ENCODE measurements at places on chromosomes 6 and 20. TPM values are rescaled to one million over a fixed set of nuclear protein-coding genes. Genes with fewer than 3 reads are reported as not detected.

DNA sequence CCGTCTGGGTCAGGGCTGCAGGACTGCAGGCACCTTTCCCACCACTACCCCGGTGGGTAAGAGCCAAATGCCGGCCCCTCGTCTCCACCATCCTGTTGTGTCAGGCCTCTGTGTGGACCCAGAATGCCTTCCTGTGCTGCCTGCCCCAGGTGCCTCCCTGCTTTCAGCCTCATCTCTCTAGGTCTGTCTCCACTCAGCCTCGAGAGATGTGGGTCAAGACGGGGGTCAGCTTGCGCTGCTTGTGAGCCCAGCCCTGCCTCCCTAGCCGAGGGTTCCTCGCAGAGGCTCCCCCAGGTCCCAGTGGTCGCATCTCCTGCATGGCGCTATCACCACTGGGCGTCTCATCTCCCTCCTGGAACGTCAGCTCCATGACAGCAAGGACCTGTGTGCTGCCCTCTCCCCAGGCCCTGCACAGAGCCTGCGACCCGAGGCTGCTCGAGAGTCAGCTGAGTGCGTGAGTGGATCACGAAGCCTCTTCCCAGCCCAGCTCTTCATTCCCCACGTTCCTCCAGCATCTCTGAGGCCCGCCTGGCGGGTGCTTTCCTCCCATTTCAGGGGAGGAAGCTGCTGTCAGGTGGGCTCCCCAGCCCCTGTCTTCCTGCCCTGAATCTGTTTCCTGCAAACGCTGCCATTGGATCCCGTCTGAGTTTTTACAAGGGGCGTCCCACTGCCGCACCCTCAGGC is 38.7 kb upstream of the ZBP1 start:
- DNase-seq, result no peak

DNA sequence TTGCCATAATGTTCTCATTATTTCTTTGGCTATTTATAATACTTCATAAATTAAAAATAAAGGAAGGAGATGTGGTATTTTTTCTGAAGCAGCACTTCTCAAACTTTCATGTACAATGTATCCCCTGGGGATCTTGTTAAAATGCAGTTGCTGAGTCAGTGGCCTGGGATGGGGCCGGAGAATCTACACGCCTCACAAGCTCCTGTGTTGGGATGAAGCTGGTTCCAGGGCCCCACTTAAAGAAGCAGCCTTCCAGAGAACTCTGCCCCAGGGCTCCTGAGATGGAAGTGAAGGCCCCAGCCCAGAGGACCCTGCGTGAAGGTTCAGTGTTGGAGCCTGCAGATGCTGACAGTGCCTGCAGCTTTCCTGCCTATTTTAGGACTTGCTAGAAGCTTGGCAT is 40.1 kb upstream of the SLC23A2 start:
- no peak for DNase-seq

TAAR2 gene
- not detected for total RNA-seq

PBOV1 gene
- not detected for total RNA-seq

DNA sequence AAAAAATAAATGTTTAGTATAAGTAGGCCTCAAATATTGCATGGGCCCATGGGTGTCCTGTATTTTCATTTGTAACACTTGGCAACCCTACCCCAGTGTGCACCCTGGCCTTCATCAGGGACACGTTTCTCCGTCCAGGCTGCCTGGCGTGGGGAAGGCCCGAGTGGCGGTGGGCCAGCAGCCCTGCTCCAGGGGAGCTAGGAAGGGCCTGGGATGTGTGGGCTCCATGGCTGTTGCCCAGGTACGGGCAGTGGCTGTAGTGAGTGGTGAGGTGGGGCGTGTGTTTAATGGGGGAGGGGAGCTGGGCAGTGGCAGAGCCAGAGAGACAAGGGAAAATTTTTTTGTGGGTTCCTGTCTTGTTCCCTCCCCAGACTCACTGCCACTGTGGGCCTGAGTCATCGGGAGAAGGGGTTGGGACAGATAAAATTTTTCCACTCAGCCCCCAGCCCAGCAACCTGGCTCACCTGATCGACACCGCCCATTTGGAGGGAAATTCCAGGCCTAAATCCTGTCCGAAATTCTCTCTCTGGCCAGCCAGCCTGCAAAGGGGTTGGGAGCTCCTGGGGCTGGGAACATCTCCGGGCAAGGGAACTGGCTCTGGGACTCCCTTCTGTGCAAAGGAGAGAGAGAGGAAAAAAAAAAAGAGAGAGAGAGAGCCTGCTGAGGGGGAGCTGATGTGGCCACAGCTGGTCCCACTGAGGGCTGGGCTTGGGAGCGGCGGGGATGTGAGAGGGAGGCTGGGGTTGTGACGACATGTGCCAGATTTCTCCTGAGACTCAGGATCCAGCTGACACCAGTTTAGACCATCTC is 32.5 kb upstream of the VEGFA start:
- DNase-seq, result peak; percentile 83

- no peak for DNase-seq
Measured at GRCh38 chr6:146111881-146112450, 83.1 kb downstream of the GRM1 start.

GLP1R gene
- total RNA-seq, result 9.4 TPM

GRCh38 chr6:70686548-70687133 is 19.0 kb downstream of the SMAP1 start:
- DNase-seq, result no peak

DNA sequence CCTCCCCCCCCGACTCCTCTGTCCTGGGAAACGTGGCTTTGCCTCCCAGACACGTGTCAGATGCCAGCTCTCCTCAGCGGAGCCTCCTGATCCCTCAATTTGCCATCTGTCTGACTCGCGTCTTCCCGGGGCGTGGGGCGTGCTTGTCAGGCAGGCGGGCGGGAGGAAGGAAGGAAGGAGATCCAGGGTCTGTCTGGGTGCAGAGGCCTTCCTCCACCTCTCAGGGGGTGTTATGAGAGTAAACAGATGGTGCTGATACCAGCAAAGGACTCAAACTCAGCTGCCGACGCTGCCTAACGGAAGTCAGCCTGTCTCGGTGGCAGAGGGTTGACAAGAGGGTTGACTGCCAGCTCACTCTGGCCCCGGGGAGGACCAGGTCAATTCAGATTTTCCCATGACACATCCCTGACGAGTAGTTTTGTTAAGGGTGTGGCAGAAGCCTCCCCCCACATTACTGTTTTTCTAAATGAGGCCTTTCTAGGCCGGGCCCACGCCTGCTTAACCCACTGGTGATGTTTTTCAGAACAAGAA is 17.0 kb downstream of the UQCC2 start:
- peak; percentile 49 for DNase-seq

SMLR1 gene
- not detected for total RNA-seq

LAMA2 gene
- total RNA-seq, result 176 TPM

- peak; percentile 97 for DNase-seq
Measured at GRCh38 chr20:49936153-49937026, at the start of gene RNF114. RNF114 (plus strand) TSS chr20:49936397; CDS start chr20:49936413, 16 bp downstream.

GRCh38 chr20:9520086-9520485 is 5.7 kb downstream of the LAMP5 start:
- DNase-seq, result no peak

- DNase-seq, result no peak
Measured at GRCh38 chr6:52840763-52841585, at the start of gene GSTA5. GSTA5 (minus strand) TSS chr6:52840813.

DNA sequence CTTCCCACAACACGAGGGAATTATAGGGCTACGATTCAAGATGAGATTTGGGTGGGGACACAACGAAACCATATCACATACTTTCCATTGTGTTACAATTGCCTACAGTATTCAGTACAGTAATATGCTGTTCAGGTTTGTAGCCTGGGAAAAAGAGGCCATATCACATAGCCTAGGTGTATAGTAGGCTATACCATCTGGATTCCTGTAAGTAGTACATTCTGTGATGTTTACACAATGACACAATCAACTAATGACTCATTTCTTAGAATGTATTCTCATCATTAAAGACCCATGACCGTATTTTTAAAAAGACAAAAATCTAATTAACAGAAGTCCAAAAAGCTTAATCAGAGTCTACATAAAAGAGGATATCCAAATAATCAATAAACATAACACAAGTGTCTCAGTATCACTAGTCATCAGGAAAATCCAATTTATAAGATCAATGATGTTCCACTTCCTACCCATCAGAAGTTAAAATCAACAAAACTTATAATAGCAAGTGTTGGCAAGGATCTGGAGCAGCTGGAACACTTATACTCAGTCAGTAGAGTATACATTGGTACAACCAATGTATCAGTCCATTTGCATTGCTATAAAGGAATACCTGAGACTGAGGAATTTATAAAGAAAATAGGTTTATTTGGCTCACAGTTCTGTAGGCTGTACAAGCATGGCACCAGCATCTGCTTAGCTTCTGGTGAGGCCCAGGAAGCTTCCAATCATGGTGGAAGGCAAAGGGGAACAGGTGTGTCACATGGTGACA is 215.9 kb downstream of the CLVS2 start:
- no peak for DNase-seq

TFAP2D gene
- total RNA-seq, result not detected

APOBEC2 gene
- total RNA-seq, result 80.1 TPM

CRIP3 gene
- total RNA-seq, result 2.2 TPM

GRCh38 chr6:133254552-133255228 is 13.5 kb downstream of the EYA4 start:
- DNase-seq, result no peak

DNA sequence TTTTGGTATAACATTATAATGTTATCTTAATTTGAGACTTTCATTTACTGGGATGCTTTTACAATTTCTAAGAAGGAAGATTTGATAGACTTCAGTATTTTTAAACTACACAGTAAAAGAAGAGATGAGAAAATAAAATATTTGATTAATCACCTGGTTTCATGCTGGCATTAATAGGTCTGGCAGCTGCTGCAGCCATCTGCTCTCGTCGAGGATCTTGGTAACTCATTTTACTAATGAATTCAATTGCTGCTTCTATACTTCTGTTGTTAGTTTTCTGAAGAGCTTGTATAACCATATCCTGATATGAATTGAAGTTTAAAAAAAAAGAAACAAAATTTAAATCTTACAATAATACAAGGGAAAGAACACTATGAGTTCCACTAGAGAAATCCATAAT is 23.0 kb downstream of the LATS1 start:
- no peak for DNase-seq

DNA sequence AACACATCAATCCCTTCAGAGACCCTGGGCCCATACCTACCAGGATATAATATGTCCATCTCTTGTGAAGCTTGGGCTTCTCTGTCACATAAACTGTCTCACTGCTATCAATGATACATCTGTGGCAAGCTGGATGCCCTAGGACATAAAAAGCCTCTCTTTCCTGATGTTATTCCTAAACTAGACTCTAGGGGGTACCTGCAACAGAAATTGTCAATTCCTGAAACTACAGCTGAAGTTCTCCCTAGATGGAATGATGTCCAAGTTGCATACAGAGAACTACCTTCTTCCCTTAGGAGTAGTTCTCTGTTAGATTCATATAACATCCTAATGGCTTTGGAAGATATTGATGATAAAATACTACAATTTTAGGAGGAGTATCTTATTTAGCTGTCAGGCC is 35.8 kb downstream of the TBX18 start:
- no peak for DNase-seq

GRCh38 chr6:19999319-20000191 is 162.4 kb downstream of the ID4 start:
- DNase-seq, result no peak

RAB22A gene
- total RNA-seq, result 9.0 TPM

TNFRSF6B gene
- 0.23 TPM for total RNA-seq

CST4 gene
- not detected for total RNA-seq

DNA sequence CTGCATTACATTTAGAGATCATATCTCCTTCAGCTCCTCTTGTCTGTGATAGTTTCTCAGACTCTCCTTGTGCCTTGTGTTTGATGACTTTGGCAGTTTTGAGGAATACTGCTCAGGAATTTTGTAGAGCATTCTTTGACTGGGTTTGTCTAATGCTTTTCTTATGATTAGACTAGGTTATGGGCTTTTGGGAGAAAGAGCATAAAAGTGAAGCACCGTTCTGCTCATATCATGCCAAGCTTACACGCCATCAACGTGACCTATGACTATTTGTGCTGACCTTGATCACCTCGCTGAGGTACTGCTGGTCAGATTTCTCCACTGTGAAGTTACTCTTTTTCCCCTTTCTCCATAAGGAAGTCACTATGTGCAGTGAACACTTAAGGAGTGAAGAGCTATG is 256.0 kb downstream of the LY86 start:
- DNase-seq, result no peak

ARMC12 gene
- 0.31 TPM for total RNA-seq

GRCh38 chr6:142385352-142385751 is 83.5 kb downstream of the ADGRG6 start:
- no peak for DNase-seq

DNA sequence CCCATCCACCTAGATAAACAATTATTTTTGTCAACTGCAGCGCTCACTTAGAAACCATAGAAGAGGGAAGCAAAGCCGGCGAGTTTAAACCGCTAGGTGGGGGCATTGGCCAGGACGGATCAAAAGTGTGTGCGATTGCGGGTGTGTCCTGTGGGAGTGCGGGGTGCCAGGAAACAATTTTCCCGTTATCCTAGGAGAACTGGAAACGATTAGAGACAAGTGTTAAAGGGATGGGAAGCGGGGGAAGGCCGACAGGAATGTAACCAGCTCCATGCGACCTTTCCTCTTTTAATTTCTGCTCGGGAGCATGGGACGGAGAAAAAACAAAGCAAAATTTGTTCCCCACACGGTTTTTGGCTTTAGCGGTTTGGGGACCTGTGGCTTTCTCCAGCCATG is 2.8 kb upstream of the HTR1B start:
- DNase-seq, result peak; percentile 66

DNA sequence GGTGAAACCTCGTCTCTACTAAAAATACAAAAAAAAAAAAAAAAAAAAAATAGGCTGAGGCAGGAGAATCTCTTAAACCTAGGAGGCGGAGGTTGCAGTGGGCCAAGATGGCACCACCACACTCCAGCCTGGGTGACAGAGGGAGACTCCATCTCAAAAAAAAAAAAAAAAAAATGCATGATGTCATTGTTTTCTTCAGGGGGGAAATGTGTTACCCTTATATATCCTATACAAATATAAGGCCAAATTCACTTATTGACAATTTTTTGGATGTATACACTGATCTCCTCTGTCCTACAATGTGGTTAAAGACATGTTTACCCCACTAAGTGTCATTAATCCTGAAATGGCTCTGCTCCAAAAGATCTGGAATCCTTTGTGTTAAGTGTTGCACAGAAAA is 73.1 kb downstream of the TPBG start:
- DNase-seq, result no peak

DNA sequence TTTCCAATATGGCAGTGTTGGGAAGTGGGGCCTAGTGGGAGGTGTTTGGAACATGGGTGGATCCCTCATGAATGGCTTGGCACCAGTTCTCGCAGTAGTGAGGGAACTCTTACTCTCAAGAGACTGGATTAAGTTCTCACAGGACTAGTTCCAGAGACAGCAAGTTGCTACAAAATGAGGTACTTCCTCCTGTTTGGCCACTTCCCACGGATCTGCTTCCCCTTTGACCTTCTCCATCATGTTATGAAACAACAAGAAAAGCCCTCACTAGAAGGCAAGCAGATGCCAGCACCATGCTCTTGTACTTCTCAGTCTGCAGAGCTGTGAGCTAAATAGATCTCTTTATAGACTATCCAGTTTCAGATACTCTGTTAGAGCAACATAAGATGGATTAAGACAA is 3.1 kb downstream of the RSPH3 start:
- no peak for DNase-seq

ADGRG6 gene
- 23.9 TPM for total RNA-seq
